ACHN (cell line): ENCODE measurements at places on chromosomes 4 and X.

GRCh38 chrX:107713543-107714205, 61.9 kb downstream of the TSC22D3 start:
- DNase-seq = no peak

GRCh38 chr4:168864821-168865541, 145.1 kb downstream of the CBR4 start:
- DNase-seq = no peak

DNA sequence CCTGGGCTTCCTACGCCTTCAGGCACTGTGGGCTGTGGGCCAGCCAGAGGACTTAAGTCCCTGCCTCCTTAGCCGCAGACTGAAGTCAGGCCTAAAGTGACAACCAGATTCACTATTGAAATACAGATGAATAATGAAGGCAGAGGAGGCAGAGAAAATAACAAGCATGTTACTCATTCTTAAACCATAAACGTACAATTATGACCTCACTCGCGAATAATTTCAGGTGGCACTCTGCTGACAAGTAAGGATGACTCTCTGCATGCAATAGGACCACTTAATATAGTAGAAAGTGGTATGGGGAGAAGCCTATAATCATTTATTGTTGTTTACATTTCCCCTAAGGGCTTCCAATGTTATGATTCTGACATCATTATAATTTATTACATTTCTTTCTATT, 409.2 kb upstream of the FGF13 start:
- no peak for DNase-seq

DNA sequence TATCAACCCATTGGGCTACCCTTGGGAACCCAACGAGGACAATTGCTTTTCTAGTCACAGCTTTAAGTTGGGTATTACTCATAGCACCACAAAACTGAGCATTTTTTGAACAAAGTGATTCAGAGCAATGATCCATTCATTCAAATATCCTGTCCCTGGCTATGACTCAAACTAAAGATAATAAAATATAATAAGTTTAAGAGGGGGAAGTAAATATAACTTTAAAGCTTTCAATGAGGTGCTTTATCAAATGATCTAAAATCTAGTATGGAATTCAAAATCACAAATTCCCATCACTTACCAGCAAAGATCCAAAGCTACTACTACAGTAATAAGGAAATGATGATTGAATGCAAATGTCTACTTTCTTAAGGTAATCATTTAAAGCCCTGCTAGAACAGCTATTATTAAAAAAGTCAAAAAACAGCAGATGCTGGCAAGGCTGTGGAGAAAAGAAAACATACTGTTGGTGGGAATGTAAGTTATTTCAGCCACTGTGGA, 39.8 kb upstream of the S100G start:
- DNase-seq = peak; percentile 2

- DNase-seq = no peak
These were observed 4.5 kb upstream of the TNIP3 start for GRCh38 chr4:121168446-121169281.

DNA sequence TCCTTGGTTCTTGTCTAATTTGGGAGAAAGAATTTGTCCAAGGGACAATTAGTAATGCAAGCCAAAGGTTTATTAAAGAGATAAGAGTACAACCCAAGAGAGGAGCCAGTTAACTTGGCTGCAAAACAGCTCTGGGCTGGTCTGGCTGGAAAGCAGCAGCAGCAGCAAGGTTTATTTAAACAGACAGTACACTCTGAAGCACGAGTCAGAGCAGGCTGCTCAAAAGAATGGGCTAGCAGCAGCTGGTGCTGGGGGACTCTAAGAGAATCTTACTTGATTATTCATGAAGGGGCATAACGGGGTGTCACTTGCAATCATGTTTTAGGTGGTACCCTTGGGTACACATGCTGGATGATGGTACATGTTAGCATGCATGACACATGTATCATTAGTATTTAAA, 17.1 kb upstream of the CT47C1 start:
- no peak for DNase-seq

DNA sequence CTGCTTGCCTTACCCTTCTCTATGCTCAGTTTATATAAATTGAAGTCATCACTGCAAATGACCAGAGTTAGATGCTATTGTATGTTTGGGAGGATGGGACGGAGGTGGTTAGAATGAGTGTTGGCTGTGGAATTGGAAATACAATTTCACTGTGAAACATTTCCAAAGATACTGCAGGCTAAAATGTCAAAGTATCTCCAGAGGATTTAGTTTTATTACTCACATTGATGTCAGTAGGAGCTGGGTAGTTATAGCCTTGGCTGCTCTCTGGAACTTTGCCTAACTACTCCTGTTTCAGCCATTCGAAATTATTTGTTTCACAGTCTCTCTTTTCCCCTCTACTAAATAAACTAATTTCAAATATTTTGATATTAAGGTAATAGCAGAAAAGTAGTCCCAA, 92.6 kb upstream of the PPP3CA start:
- DNase-seq = no peak

- peak; percentile 19 for DNase-seq
These were observed 2153.6 kb upstream of the AGA start for GRCh38 chr4:179595671-179596410.

- no peak for DNase-seq
These were observed 492.0 kb downstream of the ZIC3 start for GRCh38 chrX:138057883-138058282.

DNA sequence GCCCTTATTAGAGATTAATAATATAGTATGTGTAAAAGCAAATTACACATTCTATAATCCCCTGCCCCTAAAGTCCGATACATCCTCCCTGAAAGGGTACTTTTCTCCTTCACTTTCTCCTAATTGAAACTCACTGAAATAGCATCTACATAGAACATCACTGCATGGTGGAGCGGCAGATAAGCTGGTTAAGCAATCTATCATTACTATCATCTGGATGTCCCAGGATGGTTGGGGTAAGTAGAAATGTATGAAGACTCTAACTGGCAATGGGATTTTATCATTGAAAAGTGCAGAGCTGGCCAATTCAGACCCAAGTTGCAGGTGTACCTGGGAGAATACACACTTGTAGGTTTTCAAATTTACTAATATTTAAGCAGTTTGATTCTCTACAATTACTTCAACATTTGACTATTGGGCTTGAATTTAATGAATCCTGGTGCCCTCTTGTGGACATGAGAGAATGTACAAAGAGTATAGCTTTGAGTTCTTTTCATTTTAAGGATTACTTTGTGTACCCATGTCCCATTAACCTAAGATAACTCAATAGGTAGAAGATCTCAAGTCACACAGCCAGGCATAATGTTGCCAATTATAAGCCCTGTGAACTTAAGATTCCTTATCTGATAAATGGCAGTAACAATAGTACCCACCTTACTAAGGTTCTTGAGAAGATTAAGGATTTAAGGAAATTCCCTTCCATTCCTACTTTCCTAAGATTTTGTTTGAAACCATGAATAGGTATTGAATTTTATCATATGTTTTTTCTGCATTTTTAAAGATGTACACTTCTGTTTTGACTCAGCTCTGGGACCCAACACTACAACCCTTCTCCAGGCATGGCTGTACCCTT, 69.8 kb downstream of the SHROOM3 start:
- DNase-seq = peak; percentile 60

DNA sequence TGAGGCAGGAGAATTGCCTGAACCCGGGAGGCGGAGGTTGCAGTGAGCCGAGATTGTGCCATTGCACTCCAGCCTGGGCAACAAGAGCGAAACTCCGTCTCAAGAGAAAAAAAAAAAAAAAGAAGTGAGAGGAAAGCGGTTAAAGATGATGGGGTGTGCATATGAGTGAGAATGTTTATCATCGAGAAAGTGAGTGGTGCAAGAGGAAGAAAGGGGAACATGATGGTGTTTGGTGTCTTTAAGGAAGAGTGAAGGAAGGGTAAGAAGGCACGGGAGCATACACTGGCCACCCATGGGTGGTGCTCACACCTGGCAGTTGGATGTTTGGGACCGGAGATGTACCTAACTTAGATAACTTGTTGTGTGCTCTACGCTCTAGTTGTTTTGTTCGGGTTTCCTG, 62.2 kb downstream of the STOX2 start:
- no peak for DNase-seq

DNA sequence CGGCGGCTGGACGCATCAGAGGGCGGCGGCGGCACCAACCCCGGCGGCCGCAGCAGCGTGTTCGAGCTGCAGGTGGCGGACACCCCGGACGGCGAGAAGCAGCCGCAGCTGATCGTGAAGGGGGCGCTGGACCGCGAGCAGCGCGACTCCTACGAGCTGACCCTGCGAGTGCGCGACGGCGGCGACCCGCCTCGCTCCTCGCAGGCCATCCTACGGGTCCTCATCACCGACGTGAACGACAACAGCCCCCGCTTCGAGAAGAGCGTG, 1.9 kb downstream of the PCDH7 start:
- no peak for DNase-seq

DNA sequence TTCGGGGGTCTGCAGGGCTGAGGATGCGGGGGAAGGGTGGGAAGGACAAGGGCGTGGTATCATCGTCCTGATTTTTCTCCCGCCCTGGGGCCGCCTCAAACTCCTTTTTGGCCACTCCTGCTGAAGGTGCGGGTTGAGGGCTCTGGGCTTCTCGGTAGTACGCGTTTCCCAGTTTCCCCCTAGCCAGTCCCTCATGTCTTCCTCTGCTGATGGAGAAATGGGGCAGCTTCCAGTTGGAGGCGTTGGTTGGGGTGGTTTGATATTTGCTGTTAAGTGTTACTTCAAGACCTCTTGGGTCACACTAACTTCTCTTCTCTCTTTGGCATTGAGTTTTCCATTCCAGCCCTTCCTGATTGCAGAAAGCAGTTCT, 482 bp downstream of the GSTCD start:
- peak; percentile 44 for DNase-seq

DNA sequence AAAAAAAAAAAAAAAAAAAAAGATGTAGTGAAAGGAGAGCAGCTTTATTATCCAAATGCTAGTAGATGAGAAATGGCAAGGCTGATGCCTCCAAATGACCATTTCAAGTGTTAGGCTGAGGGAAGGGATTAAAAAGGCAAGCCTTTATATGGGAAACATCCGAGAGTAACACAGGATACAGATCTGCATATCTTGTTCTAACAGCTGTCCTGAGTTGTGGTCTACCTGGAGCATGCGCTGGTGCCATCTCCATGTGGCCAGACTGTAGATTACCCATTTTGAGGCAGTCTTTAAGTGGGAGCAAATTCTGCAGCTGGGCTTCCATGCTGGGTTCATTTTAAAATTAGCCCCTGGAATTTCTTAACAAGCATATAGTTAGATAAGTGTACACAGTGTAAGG, 26.0 kb upstream of the ELF2 start:
- no peak for DNase-seq

- DNase-seq = no peak
These were observed 4.6 kb downstream of the TMEM255A start for GRCh38 chrX:120306630-120307029.

DNA sequence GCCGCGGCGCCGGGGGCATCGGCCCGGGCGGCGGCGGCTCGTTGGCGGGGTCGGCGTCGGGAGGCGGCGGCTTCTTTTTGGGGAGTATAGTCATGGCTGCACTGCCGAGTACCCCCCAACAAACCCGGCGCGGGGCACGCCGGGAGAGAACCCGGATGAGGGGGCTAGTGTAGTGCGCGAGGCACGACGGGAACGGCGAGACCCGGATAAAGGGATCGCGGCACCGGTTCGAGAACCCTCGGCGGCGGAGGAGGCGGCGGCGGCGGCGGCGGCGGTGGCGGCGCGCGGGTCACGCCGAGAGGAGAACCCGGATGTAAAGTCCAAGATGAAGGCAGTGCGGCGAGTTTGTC, at the start of gene OTUD5:
TSS of gene OTUD5 (minus strand) at position 131 of the 350 bp plus-strand sequence. CDS start at position 94, 37 bp downstream.
- peak; percentile 52 for DNase-seq

GRCh38 chr4:89146196-89146595, 34.9 kb downstream of the TIGD2 start:
- no peak for DNase-seq

DNA sequence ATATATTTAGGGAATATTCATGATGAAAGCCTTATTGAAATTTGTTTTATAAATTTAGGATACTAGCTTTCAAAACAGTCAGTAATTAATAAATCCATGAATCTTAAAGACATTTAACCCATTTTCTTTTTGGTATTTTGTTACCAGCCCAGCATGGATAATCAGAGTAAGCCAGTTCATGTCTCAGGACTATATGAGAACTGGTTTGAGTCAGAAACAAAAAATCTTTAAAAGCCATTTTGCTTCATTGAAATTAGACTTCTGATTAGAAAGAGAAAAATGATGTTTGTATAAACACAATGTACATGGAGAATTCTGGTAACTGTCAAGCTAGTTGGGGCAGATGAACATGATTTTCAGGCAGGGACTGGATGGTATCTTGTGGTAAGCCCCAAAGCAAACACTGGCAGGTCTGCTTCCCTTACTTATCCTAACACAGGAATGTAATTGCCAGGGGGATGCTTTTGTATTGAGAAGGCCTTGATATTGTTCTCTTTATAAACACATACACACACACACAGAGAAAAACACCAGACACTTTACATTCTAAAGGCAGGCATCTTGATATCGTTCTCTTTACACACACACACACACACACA, 9.4 kb downstream of the ARHGAP10 start:
- DNase-seq = no peak

DNA sequence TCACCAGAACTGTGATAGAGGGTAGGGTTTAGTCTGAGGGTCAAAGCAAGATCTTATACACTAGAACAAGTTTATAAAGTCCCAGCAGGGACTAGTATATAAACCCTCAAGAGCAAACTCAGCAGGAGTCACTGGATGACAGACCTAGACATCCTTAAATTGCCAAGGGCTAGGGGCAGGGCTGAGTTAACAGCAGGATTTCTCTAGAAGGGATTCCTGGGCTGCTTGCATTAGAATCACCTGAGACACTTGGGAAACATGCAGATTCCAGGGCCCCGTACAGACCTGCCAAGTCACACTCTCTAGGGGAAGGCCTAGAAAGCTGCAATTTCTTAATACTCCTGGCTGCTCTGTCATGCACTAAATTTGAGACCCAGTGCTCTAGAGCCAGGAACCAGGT, 6.6 kb upstream of the GPR50 start:
- no peak for DNase-seq

DNA sequence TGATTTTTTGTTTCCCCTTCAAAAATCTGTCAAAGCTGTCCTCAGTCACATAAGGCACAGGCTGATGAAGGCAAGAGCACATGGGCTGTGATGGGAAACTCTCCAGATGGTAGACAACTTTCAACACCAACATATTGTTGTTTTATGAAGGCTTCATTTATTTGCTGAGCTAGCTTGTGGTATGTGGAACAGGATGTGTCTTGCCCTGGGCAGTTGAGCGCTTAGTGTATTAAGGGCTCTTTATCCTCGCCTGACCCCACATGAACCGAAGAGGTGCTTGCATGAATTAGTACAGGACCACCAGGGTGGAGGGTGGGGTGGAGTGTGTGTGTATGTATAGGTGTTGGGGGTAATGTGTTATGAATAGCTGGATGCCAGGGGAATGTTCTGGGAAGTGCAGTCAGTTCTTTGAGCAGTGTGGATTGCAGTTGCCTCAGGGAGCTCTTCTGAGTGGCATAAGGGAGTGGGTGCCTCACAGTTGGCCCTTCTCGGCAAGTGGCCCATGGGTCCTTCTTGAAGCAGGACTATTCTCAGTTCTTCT, 103.1 kb downstream of the PHEX start:
- peak; percentile 44 for DNase-seq

DNA sequence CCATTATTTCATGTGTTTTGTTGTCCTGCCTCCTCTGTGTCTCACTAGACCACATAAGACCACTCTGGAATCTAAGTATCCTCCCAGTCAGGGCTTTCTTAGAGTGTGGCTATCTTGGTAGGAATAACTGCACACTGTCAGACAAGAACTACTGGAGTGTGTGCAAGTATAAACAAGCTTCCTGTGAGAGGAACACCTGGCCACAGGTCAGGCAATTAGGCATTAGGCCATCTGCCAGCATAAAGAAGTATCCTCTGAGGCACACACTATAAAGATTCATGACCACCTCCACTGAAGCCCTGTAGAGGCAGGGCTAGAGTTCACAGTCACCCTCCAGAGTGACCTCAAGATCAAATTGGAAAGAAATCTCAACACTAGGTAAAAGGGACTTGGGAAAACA, 507.0 kb upstream of the PABPC4L start:
- DNase-seq = no peak
